ENCODE measurements at places on chromosomes 16 and 17.
A peak's percentile ranks its signal among the peaks of the same experiment; 100 is the strongest.

DNA sequence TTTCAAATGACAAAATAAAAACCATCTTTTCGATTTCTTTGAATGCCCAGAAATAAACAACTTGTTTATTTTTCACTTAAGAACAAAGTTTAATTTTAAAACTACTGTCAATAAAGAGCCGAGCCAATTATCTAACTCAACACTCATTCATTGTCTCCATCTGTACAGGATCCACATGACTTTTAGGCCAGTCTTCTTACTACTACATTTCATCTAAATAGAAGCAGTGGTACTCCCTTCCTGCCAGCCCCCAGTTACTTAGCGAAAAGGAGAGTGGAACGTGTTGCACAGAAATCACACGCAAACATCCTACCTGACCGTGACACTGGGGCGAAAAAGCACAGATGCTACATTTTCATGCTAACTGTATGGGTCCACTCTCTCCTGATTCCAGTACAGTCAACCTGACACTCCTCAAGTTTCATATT is 1.2 kb downstream of the GNA13 start:
- DNase-seq, result no peak

GRCh38 chr17:63528183-63528582 is 5.0 kb downstream of the KCNH6 start:
- no peak for DNase-seq

DNA sequence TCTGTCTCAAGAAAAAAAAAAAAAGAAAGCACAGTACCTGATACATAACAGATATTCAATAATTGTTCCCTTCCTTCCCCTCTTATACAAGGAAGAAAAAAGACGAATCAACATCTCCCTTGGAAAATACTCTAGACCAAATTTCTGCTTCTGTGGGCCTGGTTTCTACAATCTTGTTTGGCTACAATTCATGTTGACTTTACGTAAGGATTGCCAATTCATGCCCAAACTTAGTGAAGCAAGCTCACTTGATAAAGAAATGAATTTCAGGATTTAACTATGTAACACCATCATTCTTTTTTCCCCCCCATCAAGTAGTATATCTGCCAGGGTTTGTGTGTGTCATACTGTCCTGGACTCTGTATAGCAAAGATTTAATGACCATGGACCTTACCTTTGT is 134.2 kb upstream of the TBX2 start:
- no peak for DNase-seq

DNA sequence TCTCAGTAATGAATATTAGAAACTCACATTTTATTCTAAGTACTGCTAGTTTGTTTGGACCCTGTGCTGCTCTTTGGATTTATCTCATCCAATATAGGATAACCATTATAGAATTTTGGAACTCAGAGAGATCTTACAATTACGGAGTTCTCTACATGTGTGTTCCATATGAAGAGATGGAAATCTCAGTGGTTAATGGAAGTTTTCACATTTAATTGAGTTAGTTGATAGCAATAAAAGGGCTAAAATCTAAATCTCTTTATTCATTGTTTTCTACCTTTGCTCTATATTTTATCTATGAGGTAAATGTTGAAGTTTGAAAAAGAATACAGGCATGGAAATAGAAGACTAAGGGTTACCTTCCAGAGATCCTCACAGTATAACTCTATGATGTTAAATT is 558.0 kb upstream of the KIF2B start:
- no peak for DNase-seq

DNA sequence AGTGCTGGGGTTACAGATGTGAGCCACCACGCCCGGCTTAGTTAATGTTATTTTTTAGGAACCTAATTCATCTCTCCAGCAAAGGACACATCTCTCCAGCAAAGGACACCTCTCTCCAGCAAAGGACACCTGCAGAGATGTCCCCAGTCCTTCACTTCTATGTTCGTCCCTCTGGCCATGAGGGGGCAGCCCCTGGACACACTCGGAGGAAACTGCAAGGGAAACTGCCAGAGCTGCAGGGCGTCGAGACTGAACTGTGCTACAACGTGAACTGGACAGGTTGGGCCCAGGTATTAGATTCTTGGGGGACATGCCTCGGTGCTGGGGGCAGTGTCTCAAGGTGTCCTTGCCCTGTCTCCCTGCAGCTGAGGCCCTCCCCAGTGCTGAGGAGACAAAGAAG is 4.7 kb downstream of the PFAS start:
- DNase-seq, result no peak

GRCh38 chr16:10558305-10558704 is 22.1 kb downstream of the EMP2 start:
- DNase-seq, result no peak

GRCh38 chr17:33166472-33166871 is 126.6 kb downstream of the ASIC2 start:
- DNase-seq, result no peak

- DNase-seq, result no peak
These were observed 5.7 kb downstream of the CFAP119 start for GRCh38 chr16:30755955-30756780.

GRCh38 chr16:12678983-12679382 is 124.7 kb downstream of the CPPED1 start:
- no peak for DNase-seq

GRCh38 chr16:52308051-52308450 is 238.9 kb downstream of the TOX3 start:
- no peak for DNase-seq

- DNase-seq, result no peak
These were observed 4.3 kb upstream of the ADGRG1 start for GRCh38 chr16:57624044-57624688.

GRCh38 chr16:8376430-8376829 is 213.9 kb downstream of the TMEM114 start:
- DNase-seq, result no peak

GRCh38 chr16:30541502-30542329 is 7.1 kb upstream of the ZNF747 start:
- no peak for DNase-seq

DNA sequence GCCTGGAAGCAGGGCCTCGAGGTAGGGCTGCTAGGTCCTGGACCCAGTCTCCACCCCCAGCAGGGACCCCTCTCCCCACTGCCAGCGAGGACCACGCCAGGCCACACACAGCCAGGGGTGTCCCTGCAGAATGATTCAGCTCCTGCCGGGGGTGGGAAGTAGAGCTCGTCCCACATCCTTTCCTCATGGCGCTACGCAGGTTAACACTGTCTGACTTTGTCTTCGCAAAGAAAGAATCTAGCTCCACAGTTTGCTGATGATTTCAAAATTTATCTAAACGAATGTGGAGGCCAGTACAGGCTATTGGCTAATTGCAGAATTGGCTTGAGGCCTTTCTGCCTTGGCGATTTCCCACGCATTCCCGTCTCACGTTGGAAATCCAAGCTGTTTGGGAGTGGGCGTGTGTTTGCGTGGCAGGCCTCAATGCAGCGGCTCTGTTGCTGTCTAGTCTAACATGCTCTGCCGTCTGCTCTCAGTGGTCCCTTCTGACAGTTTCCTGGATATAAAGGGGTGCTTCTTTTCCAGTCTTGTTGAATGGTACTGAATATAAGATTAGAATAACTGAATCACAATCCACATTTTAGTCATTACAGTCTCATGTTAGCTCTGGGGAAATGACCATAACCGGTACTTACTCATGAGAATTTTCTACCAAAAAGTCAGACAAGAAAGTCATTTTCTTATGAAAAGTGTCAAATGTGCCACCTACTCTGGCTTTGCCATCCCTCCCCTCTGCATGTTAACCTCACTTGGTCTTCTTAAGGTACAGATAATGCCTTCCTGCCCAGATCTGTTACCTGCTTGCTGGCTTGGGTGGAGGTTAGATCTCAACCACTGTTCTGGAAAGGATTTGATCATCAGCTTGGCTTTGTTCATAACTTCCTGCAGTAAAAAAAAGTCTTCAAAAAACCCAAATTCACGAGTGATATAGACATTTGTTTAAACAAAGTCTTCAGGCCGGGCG is 252.4 kb downstream of the NTN1 start:
- DNase-seq, result no peak

DNA sequence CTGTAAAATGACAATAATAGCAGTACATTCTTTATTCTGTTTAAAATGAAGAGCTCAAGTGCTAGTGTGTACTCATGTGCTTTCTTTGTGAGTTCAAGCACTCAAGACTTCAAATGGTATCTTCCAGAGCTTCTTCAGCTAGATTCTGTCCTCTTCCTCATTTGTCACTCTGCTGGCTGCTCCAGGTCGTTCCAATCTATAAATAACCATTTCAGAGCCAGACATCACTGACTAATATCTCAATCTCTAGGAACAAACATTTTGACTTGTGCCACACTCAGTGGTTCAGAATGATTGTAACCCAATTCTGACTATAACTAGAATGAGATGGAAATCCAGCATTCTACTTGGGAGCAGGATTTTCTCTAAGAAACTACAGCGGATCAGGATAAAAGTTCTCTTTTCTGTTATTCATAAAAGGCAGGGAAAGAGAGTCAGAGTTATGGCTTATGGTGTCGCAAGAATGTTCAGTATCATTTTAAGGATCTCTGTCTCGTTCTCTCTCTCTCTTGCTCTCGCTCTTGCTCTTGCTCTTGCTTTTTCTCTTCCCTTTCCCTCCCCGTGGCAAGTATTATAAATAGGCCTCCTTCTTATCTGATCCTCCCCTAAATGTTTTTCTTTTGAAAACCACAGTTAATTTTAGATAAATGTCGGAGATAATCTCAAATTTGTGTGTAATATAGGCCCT is 116.3 kb upstream of the MAF start:
- DNase-seq, result no peak

DNA sequence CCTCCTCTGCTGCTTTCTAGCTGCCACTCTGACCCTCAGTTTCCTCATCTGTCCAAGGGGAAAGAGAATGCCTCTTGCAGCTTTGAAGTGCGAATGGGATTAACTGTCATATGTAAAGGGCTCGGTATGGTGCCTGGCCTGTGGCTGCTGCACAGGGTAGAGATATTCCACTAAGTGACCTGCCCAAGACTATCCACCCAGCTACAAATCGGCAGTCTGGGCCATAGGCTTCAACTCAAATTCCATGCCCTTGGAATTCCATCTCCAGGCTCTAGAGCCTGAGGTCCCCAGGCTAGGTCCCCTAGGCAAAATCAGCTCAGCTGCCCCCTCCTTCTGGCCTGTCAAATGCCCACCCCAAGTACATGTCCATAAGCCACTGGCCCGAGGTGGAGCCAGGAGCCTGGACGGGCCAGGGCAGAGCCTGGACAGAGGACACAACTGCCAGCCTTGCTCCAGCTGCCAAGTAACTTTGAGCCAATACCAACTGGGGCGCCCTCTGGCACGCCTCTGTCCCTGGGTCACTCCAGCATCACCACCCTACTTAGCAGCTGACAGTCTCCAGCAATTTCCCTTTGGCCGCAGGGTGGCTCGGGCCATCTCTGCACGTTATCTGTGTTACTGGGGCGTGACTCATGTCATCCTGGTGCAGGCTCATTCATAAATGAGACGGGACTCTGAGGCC is 57.2 kb downstream of the SDK2 start:
- no peak for DNase-seq

GRCh38 chr17:66126231-66126630 is 65.7 kb downstream of the CEP112 start:
- DNase-seq, result no peak

DNA sequence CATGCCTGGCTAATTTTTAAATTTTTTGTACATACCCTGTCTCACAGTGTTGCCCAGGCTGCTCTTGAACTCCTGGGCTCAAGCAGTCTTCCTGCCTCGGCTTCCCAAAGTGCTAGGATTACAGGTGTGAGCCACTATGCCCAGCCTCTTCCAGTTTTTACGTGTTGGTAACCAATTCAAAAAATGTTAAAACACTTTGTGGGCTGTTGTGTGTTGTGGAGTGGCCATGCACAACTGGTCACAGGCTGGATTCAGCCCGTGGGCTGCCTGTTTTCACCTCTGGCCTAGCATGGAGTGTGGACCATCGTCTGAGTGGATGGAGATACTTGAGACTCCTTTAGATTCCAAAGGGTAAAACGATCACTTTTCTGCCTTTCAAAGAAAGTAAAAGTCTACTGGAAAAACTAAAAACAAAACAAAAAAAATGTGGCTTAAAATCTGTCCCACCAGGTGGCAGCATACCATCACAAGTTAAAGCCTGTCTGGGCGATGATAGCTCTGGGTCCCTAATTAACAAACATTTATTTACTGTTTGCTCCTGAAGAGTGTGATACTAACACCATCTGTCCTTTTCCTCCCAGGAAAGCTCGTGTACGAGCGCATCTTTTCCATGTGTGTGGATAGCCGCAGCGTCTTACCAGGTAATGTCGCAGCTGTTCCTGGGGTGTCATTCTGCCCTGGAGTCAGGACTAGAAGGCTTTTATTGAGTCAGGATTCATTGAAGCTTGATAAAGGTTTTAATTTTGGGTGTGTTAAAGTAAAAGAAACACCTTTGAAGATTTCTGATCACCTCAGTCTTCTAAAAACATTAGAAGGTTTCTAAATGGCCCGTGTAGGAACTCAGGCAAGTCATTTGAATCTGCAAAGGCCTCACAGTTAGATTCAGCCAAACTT is 45.8 kb downstream of the VPS35L start:
- DNase-seq, result peak; percentile 6

- no peak for DNase-seq
These were observed 71.9 kb upstream of the AXIN2 start for GRCh38 chr17:65633146-65633881.

DNA sequence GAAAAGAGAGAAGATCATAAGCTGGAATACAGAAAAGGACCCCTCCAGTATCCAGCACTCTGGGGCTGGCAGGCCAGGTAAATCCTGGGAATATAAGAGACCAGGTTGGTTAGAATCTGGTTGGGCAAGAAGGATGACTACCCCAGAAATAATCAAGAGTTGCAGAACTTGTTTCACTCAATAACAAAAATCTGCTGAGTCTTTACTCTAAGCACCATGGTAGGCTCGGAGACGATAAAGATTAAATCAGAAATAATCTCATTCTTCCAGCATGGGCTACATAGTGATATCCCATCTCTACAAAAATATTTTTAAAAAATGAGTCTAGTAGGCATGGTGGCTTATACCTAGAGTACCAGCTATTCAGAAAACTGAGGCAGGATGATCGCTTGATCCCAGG is 138.0 kb upstream of the KCNJ16 start:
- DNase-seq, result no peak

GRCh38 chr16:30722916-30723315 is 23.9 kb downstream of the SRCAP start:
- no peak for DNase-seq

DNA sequence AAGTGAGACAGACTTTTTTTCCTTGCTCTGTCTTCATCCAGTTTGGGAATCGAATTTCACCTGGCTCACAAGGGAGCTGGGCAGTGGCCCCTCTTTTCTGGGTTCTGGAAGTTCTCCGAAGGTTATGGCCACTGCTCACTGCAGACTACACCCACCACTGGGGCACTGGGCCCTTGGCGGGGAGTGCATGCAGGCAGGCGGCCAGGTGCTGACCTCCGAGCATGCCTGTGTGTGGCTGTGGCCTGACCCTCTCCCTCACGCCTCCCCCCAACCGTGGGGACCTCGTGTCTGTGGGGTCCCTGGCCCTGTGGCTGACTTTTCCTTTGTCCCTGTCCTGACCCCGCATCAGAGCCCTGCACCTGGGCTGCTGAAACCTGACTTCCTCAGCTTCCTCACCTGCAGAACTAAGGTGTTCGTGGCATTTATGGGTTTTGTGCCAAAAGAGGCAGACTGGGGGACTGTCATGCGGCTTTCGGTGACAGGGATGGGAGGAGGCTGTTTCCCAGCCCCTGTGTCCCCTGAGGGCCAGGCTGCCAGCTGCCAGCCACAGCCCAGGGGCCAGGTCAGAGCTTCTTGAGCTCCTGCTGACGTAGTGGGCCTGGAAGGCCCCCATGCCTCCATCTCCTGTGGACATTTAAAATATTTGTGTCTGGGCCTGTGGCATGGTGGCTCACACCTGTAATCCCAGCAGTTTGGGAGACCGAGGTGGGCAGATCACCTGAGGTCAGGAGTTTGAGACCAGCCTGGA is 21.4 kb downstream of the ASPSCR1 start:
- DNase-seq, result no peak

All from CD8-positive, alpha-beta memory T cell (primary cell).